ENCODE measurements at places on chromosomes 12 and 14.
A peak's percentile ranks its signal among the peaks of the same experiment; 100 is the strongest.

GRCh38 chr12:123270214-123271000 lies 1.2 kb downstream of the CDK2AP1 start:
- DNase-seq = peak; percentile 37

GRCh38 chr12:62995097-62995496 lies 60.1 kb upstream of the PPM1H start:
- DNase-seq = no peak

GRCh38 chr12:20646239-20646827 lies 48.8 kb upstream of the SLCO1C1 start:
- DNase-seq = no peak

GRCh38 chr12:125503128-125503527 lies 437.9 kb downstream of the AACS start:
- DNase-seq = no peak

GRCh38 chr12:11749943-11750690 lies 100.6 kb downstream of the ETV6 start:
- no peak for DNase-seq
